Activated effector memory CD4-positive, alpha-beta T cell treated with anti-CD3 and anti-CD28 coated beads, Interleukin-2, amount 50 U/mL, for 16 hours (primary cell): ENCODE measurements at places on chromosomes 7 and 10.

DNA sequence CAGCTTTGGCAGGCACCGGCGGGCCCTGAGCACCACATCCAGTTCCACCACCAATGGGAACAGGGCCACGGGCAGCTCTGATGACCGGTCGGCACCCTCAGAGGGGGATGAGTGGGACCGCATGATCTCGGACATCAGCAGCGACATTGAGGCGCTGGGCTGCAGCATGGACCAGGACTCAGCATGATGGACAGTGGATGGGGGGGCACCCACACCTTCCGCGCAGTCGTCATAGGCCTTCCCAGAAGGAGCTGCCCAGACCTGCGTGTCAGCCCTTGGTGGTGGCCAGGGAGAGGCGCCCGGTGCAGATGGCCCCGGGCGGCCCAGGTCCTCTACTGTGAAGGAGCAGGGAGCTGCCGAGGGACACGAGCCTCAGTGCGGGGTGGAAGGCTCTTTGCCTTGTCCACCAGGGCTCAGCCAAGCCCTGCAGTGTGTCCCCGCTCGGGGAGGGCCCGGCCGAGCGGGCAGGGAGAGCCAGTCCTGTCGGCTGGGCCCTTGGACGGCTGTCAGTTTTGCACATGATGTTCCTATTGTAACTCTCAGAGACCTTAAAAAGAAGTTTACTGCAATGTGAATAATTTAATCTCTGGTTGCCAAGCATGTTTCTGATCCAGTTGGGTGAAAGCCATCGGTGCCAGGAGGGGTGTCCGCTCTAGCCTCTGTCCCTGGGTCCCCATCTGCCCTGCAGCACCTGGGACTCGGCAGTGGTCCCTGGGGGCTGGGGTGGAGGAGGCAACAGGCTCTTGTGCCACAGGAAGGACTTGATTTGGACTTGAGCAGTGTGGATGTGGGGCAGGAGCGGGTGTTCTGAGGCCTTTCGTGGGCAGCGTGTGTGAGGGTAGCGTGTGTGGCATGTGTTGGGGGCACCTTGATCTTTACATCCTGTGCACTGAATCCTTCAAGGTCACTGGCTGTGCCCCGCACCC is 12.6 kb downstream of the NACAD start:
- DNase-seq, result peak; percentile 50

DNA sequence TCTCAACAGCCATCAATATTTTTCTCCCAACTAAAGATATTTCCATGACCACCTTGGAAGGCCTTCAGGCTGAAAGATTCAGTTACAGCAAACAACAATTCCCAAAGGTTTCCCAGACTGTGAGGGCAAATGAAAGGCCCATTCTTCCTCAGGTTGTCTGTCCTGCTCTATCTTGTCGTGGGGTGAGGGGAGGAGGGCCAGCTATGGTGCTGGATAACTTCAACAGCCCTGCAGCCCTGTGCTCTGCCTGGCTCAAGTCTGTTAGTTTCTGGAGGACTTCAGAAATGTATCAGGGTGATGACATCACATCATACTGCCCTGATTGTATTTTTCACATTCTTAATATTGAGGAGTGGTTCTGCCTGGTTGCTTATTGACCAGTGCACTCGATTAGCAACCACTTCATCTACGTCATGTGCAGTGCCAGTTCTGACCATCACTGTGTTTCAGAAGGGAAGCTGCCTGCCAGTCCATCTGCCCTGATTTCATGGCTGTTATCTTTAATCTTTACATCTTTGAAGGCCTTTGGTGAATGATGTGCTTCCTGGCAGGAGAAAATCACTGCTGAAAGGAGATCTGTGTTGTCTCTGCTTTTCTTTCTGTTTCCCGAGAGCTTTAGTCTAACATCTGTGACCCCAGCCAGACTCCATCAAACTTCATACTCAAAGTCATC is 135.5 kb downstream of the NRF1 start:
- no peak for DNase-seq

- DNase-seq, result no peak
Observed at GRCh38 chr10:113222207-113222606, 272.2 kb downstream of the TCF7L2 start.

DNA sequence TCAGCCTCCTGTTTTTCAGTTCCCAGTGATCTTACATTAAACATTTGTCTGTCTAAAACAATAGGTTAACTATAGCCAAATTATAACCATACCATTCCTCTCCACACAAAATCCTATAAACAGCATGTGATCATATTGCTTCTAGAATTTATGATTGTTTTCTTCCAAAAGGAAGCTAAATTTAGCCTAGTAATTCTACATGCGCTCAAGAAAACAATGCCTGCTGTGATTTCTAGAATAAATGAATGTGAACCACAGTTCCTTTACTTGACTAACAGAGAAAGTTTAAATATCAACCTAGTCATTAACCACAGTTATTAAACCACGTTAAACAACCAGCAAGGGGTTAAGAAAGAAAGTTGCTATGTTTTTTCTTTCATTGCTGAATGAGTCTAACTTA is 26.4 kb downstream of the MET start:
- DNase-seq, result no peak

DNA sequence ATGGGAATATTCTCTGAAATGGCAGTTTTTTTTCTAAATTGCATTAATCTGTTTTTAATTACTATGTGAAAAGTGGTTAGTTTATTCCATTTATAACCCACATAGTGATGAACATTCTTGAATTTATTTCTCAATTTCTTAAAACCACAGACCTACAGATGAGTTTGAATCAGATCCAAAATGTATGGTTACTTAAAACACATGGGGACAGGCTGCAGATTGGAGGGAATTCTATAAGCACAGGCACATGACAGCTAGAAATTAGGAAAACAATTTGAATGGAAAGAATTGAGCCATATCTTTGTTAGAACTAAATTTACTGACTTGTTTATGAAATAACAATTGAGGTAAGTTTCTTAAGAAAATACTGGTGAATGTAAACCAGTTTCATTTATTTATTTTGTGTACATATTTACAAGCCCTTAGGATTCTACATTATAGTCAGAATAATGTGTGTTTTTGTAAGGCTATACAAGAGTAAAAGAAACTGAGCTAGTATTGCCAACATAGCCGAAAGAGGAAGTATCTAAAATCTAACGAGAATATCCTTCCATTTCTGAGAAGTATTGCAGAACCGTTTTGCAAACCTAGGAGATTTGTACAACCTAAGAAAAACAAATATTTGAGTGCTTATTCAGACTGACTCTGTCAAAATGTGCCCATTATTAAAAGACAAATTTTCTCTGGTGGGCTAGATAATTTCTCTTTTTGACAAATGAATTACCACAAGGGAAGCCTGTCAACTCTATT is 434.3 kb upstream of the SEMA3D start:
- no peak for DNase-seq

DNA sequence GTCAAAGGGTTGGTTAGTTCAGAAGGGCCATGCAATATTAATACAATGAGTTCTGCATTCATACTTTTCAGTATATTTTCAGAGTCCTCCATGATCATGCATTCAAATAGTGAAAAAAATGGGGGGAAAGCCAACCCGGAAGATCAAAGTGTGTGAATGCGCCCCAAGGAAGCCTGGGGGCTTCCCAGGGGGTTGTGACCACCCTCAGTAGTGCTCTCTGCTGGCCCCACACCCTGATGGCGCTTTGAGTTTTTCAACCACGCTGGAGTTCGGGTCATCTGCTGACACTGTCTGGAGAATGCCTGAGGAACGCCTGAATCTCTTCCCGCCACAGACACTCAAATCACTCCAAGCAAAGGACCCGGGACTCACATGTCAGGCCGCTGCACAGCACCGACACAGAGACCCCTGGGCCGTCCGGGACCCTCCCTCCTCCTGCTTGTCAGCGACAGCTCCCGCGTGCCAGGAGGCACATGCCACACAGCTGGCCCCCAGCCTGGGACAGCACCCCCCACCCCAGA is 1.0 kb downstream of the TNS3 start:
- DNase-seq, result no peak

DNA sequence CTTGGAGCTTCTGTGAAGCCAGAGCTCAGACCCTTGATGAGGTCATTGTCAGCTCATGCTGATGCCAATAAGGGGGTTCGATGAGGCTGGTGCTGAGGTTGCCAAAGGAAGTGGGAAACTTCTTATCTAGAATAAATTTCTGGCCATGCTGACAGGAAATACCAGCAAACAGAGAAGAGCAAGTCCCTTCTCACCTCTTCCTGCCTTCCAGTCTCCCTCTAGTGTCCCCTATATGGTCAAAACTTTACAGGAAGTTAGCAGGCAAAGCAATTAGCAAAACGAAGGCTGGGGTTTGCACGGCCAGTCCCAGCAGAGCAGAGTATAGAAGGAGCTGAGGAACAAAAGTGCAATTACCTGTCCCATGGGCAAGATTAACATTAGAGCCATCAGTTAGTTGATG is 15.1 kb upstream of the NEUROG3 start:
- DNase-seq, result no peak

GRCh38 chr10:132577350-132578003 is 39.9 kb downstream of the INPP5A start:
- DNase-seq, result no peak

GRCh38 chr10:101020427-101021075 is 10.4 kb downstream of the PDZD7 start:
- DNase-seq, result no peak

DNA sequence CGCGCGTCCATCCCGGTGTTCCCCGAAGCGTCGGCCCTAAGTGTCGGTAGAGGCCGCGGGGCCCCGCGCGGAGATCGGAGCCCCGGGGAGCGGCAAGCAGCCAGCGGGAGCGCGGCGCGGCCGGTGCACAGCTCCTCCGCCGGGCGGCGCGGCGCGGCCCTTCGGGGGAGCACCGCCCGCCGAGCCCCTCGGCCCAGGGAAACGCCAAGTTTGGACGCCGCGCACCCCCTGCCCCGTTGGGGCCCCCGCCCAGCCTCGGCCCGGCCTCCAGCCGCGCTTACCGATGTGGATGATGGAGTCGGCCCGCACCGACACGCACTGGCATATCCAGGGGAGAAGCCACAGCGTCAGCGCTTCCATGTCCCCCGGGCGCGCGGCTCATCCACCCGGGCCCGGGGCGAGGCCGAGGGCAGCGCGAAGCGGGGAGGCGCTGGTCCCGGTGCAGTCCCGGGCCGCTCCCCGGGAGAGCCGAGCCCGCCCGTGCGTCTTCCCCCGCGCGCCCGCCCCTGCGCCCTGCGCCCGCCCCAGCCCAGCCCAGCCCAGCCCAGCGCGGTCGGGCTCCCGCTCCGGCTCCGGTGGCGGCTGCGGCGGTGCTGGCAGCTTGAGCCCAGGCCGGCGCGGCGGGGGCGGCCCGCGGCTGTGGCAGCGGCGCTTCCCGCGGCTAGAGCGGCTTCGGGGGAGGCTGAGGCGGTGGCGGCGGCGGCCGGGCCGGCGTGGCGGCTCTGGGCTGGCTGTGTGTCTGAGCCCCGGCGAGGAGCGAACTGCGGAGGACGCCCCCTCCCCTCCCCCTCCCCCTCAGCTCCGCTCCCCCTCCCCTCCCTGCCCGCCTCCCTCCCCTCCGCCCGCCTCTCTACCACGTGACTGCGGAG is at the start of gene GRID1:
TSS of gene GRID1 (minus strand) at position 763 of the 869 bp plus-strand sequence.
- DNase-seq, result peak; percentile 65

- DNase-seq, result no peak
Observed at GRCh38 chr10:76544789-76545188, 1092.8 kb downstream of the KCNMA1 start.

- no peak for DNase-seq
Observed at GRCh38 chr7:151198945-151199848, 11.1 kb downstream of the H2BK1 start.

GRCh38 chr7:125668321-125668993 is 738.8 kb upstream of the POT1 start:
- no peak for DNase-seq

- no peak for DNase-seq
Observed at GRCh38 chr10:4069491-4069890, 284.5 kb upstream of the KLF6 start.

GRCh38 chr7:22001345-22002004 is 55.8 kb upstream of the CDCA7L start:
- DNase-seq, result no peak

DNA sequence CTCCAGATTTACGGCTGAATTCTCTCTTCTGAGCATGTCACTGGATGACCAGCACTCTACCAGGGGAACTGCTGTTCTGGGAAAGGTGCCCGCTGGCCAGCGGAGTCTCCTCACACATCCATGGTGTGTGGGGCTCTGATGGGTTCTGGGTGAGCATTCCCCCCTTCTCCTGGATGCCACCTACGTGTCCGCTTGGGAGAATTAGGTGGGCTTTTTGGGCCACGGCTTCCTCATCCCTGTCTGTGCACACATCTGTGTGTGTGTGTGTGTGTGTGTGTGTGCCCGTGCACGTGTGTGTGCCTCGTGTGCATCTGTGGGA is 163.0 kb downstream of the DNAJB6 start:
- DNase-seq, result no peak

DNA sequence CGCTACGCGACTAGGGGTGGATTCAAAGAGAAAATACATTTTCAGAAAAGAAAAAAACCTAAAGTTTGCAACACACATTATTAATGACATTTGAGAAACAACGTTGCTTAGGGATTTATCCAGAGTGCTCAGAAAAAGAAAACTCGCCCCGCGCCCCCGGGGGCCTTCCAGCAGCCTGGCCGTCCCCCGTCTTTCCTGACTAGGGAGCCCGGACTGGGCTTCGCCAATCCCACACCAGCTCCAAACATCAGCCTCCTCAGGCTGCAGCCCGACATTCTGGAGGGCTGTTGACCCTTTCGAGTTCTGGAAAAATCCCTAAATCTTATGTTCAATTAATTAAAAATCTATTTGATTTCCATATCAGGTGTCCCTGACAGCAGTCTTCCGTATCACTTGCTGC is 48.6 kb downstream of the CLEC2L start:
- no peak for DNase-seq

DNA sequence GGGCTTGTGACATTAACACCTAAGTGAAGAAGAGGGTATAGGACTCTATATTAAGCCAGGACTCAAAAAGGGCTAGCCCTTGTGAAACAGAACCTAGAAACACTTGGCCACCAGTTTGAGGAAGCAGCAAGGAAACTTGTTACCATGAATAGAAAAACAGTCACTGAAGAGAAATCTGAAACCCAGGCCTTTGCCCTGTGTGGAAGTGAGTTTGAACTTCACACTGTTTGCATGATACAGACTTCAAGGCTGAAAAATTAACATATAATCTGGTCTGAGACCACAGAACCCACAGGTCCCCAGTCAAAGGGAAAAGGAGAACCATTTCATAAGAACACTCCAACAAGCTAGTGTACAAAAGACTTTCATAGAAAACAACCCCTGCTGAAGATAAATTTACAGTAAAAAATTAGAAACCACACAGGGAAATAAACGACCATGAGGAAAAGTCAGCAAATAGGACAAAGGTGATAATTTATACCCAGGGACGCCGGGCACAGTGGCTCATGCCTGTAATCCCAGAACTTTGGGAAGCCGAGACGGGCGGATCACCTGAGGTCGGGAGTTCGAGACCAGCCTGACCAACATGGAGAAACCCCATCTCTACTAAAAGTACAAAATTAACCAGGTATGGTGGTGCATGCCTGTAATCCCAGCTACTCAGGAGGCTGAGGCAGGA is 76.1 kb downstream of the SKIDA1 start:
- no peak for DNase-seq

DNA sequence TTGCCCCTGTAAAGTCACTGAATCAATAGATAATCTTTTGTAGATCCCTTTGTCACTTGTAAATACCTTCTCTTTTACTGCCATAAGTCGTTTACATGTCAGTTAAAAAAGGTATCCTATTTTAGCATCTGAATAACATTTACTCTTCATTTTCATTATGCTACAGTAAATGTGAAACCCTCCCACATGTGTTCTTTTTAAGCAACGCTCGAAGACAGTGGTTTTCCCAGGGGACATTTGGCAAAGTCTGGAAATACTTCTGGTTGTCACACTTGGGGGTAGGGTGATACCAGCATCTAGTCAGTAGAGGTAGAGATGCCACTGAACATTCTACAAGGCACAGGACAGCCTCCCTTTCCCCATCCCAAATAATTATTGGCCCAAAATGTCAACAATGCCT is 23.7 kb downstream of the ATAD1 start:
- DNase-seq, result no peak

- peak; percentile 77 for DNase-seq
Observed at GRCh38 chr10:103661198-103661950, 167.9 kb downstream of the NEURL1 start.
